ENCODE measurements at places on chromosomes 16 and 17. TPM values are rescaled to one million over a fixed set of nuclear protein-coding genes. Genes with fewer than 3 reads are reported as not detected.

Gene PYCARD
- 42.4 TPM for polyA plus RNA-seq

Gene CPHXL2
- polyA plus RNA-seq = 0.06 TPM

Gene USH1G
- 1.5 TPM for polyA plus RNA-seq

Gene TP53TG3D
- polyA plus RNA-seq = not detected
